Bronchus fibroblast of lung (primary cell): ENCODE measurements at places on chromosomes 16 and 17. TPM values are rescaled to one million over a fixed set of nuclear protein-coding genes. Genes with fewer than 3 reads are reported as not detected.

Gene EVPLL
- not detected in 2 replicates for total RNA-seq

Gene KCNH4
- under 0.01 TPM in 1 of 2 replicates, not detected in the other for total RNA-seq

Gene ACSM2A
- total RNA-seq, result not detected in 2 replicates

Gene PIK3R6
- total RNA-seq, result not detected in 2 replicates

Gene ABI3
- 2.2 and 3.4 TPM in 2 replicates for total RNA-seq

Gene OTOA
- total RNA-seq, result under 0.01 and 0.17 TPM in 2 replicates

Gene PSMC3IP
- total RNA-seq, result 14.6 and 17.0 TPM in 2 replicates

Gene YBX2
- total RNA-seq, result 0.34 TPM in 1 of 2 replicates, not detected in the other

Gene ACSM5
- under 0.01 TPM in 1 of 2 replicates, not detected in the other for total RNA-seq

Gene GRAPL
- total RNA-seq, result 1.5 TPM in 1 of 2 replicates, not detected in the other

Gene TUBG1
- total RNA-seq, result 119 and 128 TPM in 2 replicates

Gene ZNF830
- total RNA-seq, result 6.7 and 7.4 TPM in 2 replicates

Gene PRR29
- total RNA-seq, result 0.30 TPM in 1 of 2 replicates, not detected in the other

Gene C1QTNF8
- total RNA-seq, result not detected in 2 replicates

Gene SALL1
- 0.17 and 0.30 TPM in 2 replicates for total RNA-seq

Gene PPP1R27
- total RNA-seq, result not detected in 2 replicates

Gene NATD1
- total RNA-seq, result 3.2 and 3.6 TPM in 2 replicates

Gene DPEP2
- total RNA-seq, result not detected in 2 replicates

Gene CHST6
- total RNA-seq, result 1.0 and 2.0 TPM in 2 replicates

Gene TBC1D3D
- not detected in 2 replicates for total RNA-seq

Gene PNMT
- not detected in 2 replicates for total RNA-seq
